ENCODE measurements at places on chromosomes 6 and 20. TPM values are rescaled to one million over a fixed set of nuclear protein-coding genes. Genes with fewer than 3 reads are reported as not detected.

TMEM217 gene
- 1.6 TPM for total RNA-seq

LIN28B gene
- not detected for total RNA-seq

SLC22A7 gene
- not detected for total RNA-seq

ECT2L gene
- 0.49 TPM for total RNA-seq

MEI4 gene
- total RNA-seq = 0.13 TPM

MYCT1 gene
- total RNA-seq = 20.6 TPM

SAMD3 gene
- total RNA-seq = 3.6 TPM

KCNB1 gene
- total RNA-seq = 4.9 TPM

EPHA7 gene
- total RNA-seq = 2.6 TPM

CD24 gene
- 3.3 TPM for total RNA-seq

KIF25 gene
- total RNA-seq = 1.6 TPM

FGD2 gene
- total RNA-seq = 19.7 TPM

FABP7 gene
- not detected for total RNA-seq

PHF3 gene
- total RNA-seq = 88.5 TPM

CD109 gene
- total RNA-seq = 14.8 TPM

RBL1 gene
- total RNA-seq = 13.1 TPM

DEFB114 gene
- not detected for total RNA-seq

TBC1D32 gene
- total RNA-seq = 18.4 TPM

TCP11 gene
- total RNA-seq = not detected

OTOR gene
- not detected for total RNA-seq

OR2J3 gene
- total RNA-seq = not detected

TXLNB gene
- total RNA-seq = 1.7 TPM

WFDC2 gene
- total RNA-seq = 4.1 TPM

SYNE1 gene
- total RNA-seq = 142 TPM

GNAS-AS1 gene
- total RNA-seq = 1.5 TPM

FAM83C gene
- total RNA-seq = not detected
